ENCODE measurements at places on chromosomes 4 and X.

DNA sequence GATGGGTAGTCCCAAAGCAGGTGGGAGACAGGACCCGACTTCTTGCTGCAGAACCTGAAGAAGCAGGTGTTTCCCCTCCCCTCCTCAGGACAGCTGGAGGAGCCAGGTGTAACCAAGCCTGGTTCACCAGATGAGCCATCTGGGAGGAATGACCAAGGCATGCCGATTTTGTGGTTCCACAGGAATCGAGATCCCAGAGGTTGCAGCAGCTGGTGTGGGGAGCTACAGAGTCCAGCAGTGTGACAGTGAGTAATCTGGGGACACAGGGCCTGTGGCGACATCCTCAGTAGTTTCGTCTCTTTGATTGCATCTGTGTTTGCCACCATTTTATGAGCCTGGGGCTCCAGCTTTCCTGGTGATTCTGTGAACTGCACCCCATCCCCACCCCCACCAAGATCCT is 2.6 kb upstream of the NDP start:
- no peak for DNase-seq

DNA sequence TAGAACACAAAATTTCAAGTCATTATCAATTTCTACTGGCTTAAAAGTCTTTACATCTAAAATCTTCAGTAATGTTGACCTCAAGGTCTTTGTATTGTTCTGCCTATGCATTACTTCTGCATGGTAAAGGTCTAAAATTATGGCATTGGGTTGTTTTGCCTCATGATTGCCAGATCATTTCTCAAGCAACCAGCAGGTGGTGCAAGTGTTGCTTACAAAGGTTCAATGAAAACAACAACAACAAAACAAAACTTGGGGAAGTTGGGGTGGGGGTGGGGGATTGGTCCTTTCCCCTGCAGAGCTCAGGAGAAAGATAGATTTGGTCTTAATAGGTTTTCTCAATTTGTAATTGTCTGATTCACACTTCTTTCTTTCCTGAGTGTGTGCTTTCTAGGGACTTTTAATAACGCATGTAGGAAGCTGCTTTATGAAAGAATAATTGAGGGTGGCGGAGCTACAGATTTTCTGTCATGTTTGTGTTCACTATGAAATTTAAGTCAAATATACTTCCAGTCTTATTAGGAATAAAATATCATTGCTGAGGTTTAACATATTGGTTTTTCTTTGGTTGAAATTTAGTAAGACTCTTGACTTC is 145.1 kb downstream of the COL4A5 start:
- no peak for DNase-seq

DNA sequence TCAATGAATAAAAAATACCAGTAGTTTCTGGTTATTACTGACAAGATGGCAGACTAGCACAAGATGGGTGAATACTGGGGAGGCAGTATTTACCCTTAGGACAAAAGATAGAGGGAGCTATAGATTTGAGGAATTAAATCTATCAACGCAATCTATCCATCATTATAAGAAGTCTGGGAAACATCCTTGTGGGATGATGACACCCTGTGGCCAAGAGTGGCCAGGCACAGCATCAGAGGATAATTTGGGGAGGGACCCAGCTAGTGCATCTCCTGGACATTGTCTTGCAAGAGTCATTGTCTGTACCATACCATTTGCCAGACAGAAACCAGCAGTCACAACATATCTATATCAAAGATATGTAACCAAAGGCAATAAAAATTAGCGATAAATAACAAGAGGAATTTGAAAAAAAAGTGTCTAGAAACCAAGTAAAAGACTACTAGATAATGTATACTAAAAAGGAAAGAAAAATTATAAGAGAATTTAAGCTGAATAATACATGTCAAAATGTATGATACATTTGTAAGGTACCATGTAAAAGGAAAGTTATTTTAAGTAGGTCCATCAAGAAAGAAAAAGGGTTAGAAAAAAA is 22.9 kb downstream of the KCTD8 start:
- peak; percentile 73 for DNase-seq

DNA sequence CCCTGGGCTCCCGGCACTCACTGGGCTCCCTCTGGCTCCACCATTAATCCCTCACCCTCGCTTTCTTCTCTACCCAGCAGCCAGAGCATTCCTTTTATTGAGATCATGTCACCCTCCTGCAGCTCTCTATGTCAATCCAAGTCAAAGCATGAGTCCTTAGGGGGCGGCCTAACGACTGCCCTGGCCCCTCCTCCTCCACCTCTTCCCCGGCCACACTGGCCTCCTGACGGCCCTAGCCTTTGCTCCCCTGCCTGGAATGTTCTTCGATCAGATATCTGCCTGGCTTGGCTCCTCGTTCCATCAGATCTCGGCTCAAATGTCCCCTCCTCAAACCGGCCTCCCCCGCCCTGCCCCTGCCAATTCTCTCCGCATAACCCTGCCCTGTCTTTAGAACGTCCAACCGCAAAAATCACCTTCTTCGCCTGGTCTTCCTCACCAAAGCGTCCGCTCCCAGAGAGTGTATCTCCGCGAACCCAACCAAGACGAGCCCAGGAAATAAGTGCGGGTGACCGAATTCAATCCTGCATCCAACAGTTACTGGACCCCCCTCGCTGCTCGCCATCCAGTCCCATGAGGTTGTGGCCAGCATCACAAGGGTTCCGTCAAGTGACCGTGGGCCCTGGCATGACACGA is 722 bp upstream of the PNCK start:
- no peak for DNase-seq

DNA sequence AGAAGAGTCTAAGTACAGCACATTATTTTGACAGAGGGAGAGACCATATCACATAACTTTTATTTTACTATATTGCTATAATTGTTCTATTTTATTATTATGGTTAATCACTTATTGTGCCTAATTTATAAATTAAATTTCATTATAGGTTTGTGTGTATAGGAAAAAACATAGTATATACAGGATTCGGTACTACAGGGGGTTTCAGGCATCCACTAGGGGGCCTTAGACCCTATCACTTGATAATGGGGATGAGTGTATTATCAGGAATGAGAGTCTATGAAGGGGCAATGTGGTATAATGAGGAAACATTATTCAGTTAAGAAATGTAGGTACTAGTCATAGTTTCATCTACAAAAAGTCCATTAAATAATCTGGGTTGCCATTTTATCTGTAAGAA is 833.1 kb downstream of the C4orf33 start:
- DNase-seq, result no peak

Measured in eye (tissue), 1 donor.